ENCODE measurements at places on chromosomes 11 and 22. TPM values are rescaled to one million over a fixed set of nuclear protein-coding genes. Genes with fewer than 3 reads are reported as not detected.

DNA sequence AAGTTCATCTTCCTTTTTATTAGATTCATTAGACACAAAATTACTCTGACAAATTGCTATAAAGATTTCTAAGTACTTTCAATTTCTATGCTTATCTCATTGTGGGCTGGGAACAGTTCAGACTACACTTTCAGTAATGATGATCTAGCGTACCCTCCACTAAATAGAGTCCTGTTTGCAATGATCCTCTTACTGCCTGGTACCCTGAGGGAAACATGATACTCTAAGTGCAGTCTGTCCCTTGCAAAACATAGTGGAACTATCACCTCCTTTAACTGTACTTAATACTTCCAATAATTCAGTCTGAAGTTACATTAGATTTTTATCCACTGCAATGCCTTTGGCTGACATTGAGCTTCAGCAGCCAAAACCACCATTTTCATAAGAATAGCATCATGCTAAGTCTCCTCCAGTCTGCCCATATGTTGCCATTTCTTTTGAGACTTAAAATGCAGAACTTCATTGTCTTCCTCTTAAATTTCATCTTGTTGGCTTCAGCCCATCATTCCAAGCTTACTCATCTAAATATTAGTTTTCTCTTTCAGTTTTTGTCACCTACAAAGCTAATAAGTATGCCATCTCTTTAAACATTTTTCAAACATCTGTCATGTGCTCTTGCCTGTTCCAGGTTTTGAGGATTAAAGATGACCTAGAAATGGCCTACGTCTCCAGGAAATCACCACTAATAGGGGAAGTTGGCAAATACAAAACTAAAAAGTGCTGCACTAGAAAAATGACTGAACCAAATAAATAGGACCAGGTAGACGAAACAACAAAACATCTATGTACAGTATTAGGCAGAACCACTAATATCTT lies 55.5 kb downstream of the PAK1 start:
- DNase-seq: no peak

DNA sequence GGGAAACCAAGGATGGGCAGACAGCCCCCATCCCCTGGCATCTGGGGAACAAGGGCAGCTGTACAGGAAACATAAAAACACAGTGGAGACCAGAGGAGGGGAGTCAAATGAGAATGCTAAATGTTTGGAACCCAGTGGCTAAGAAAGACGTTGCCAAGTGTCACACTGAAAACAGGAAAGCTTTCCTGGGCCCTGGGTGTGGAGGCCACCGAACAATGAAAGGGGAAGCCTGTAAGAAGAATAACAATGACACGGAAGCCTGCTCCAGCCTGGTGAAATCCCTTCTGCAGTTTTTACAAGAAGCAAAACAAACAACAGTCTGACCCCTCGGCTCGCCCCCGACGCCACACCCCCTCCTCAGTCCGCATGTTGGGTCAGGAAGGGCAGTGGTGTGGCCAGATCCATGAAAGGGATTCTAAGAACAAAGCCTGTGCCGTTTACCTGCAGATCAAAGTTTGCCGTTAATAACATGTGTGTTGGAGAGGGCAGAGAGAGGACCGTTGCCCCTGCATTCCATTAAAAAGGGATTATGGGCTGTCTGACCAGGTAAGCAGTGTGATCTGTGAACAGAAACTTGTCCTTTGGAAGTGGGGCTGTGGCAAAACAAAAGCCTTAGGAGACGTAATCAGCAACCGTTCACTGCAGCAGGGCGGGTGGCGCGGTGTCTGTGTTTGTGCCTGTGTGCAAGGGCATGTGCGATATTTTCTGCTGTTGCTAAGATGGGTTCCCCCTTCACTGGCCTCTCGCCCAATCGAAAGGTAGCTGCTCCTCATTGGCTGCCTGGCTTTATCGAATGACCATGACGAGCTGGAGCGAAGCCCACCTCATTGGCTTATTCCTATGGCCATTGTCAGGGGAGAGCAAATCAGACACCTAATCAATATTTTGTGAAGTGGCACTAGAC lies 113.7 kb upstream of the BLID start:
- DNase-seq: no peak

- DNase-seq: peak; percentile 45
These were observed 3.8 kb downstream of the APOL3 start for GRCh38 chr22:36156515-36157419.

Gene MS4A13
- not detected for polyA plus RNA-seq

Gene CARNS1
- 0.12 TPM for polyA plus RNA-seq

Gene ATP5MG
- polyA plus RNA-seq: 266 TPM

Data from BJ (cell line).